Activated T-helper 17 cell treated with anti-CD3 and anti-CD28 coated beads, Interleukin-2, amount 50 U/mL, for 72 hours (primary cell): ENCODE measurements at places on chromosomes 3 and 15. TPM values are rescaled to one million over a fixed set of nuclear protein-coding genes. Genes with fewer than 3 reads are reported as not detected.
A peak's percentile ranks its signal among the peaks of the same experiment; 100 is the strongest.

The STRIT1 gene
- total RNA-seq, result not detected

The SYNM gene
- total RNA-seq, result 0.58 TPM

The LRRIQ4 gene
- 0.13 TPM for total RNA-seq

The TYRO3 gene
- total RNA-seq, result 1.7 TPM

The UACA gene
- 3.4 TPM for total RNA-seq

The PIGZ gene
- 0.78 TPM for total RNA-seq

The FBXW12 gene
- not detected for total RNA-seq

The LINGO1 gene
- not detected for total RNA-seq

The PPP1R14D gene
- total RNA-seq, result not detected

GRCh38 chr15:36798366-36798765 lies 218.9 kb downstream of the CDIN1 start:
- no peak for ATAC-seq

DNA sequence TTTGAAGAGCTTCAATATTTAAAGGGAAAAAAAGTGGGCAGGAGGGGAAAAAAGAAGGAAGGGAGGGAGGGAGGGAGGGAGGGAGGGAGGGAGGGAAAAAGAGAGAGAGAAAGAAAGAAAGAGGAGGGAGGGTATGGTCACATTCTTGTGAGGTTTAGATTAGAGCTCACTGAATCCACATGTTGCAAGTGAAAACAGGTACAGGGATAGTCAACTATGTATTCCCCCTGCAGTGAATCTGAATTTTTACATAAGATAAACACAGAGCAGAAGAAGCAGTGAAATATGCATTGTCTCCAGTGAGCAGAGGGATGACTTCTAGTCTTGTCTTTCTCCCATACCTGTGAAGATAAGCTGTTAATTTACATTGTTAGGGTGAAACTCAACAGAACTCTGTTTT lies 84.0 kb downstream of the IFT80 start:
- ATAC-seq, result no peak

GRCh38 chr15:84604826-84605553 lies 4.2 kb downstream of the ZSCAN2 start:
- ATAC-seq, result peak; percentile 60

- ATAC-seq, result peak; percentile 97
These were observed 23.1 kb upstream of the EIF4A2 start for GRCh38 chr3:186760141-186760833.

DNA sequence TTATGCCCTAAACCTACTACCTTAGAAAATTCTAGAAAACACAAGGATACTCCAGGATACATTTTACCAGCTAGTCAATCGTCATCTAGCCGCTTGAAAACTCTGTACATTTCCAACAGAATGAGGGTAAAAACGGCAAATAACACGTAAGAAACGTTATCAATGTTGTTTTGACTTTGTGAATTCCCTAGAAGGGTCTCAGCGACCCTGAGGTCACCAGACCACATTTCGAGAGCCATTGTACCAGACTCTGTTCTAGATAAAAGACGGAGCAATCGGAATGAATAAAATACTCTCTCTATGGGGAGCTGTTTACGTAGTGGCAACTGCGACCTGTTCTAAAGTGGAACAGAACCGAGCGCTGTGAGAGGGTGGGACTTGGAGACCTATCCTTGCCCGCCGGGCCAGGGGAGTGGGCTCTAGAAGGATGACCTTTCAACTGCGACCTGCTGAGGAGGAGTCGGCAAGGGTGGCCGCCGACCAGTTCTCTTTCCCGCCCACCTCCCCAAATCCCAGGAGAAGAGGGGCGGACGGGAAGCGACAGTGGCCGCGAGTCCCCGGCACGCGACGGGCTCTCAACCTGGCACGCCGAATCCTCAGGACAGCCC lies 778 bp upstream of the AP4E1 start:
- ATAC-seq, result peak; percentile 54

DNA sequence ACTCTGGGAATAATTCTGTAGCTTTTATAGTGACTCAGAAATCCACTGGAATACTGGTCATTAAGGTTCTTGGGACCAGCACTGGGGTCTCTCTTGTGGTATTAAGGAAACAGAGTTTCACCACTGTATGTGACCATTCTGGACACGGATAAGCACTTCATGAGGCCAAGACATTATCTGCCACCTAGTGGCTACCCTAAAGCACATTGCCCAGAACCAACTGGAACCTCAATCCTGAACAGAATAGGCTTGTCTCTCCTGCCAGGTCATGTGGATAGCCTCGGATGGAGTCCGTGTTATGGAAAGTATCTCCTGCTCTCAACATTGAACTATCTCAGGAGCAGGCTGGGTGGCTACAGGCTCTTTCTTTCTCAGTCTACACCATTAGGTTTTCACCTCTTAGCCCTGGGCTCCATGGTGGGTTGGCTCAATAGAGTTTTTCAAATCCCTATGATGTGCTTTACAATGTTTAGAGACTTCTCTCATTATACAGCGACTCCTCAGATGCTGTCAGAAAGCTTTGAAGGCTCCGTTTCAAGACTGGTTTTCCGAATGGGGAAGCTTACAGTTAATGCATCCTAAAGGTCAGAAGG lies 167.6 kb upstream of the ST8SIA2 start:
- peak; percentile 42 for ATAC-seq

- ATAC-seq, result no peak
These were observed 146.3 kb downstream of the TMCO5A start for GRCh38 chr15:38080651-38081275.

DNA sequence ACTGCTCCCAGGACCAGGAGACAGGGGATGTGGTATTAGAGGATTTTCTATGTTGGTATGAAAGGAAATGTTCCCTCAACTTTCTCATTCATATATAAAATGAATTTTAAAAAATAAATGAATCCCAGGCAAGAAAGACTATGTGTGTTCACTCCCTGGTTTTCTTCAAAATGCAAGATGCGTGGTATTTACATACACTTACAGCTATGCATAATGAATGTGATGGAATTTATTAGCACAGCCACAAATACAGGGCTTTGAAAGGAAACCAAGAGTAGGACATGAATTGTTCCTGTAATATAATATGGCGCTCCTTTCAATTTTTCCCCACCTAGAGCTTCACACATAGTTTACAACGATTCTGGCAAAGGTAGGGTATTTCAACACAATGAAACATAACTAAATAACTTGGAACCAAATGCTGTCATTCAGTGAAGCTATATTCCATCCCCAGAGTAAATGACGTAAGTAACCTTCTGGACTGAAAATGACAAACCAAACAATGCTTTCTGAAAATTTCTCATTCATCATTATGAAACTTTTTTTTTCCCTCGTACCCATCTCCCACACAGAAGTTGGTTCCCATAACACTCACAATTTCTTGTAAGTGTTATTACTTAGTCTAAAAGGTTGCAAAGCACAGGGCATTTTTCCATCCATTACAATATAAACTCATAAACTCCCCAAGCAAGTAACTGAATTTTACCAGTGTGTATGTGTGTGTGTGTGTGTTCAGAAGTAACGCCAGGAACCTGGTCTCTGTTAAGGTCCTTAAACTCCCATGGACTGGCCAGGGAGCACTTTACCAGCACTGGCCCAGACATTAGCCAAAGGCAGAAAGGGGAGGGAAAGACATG lies 41.8 kb downstream of the CBLB start:
- ATAC-seq, result peak; percentile 59

DNA sequence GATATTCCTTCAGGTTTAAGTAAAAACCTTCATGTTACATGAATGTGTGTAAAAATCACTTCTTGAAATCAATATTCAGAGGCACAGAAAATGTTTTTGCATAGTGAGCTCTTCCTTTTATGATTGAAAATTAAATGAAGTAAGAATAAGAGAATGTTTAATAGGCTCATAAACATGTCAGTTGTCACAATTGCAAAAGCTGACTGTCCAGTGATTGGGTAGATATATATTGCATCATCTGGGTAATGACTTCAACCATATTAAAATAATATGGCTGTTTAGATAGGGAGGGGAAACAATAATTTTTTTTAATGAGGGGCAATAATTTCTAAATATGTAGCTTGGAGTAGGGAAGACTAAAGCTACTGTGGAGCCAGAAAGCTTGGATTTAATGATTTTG lies 529.8 kb upstream of the GOLIM4 start:
- no peak for ATAC-seq

- ATAC-seq, result peak; percentile 86
These were observed 471.6 kb downstream of the FOXP1 start for GRCh38 chr3:71111784-71112440.

DNA sequence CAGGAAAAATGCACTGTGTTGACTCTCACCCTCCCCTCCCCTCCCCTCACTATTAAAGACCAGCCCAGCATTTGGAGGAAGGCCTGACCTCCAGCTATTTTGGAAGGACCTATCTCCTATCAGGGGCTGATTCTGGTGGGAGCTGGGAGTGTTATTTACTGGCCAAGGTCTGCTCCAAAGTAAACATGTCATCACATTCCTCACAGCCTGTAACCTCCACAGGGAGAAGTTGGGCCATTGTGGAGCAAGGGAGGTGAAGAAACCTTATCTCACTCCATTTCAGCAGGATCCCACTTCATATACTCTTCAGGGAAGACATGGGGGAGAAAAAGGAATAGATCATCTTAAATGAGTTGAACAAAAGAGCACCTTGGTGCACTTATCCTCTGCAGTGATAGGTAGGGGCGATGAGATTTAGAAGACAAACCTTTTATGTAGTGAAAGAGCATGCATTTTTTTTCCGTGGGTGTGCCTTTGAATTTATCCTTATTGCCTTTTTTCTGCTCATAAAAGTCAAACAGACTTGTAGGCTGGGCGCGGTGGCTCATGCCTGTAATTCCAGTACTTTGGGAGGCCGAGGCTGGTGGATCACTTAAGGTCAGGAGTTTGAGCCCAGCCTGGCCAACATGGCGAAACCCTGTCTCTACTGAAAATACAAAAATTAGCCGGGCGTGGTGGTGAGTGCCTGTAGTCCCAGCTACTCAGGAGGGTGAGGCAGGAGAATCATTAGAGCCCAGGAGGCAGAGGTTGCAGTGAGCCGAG lies 15.6 kb upstream of the FLNB start:
- ATAC-seq, result no peak

DNA sequence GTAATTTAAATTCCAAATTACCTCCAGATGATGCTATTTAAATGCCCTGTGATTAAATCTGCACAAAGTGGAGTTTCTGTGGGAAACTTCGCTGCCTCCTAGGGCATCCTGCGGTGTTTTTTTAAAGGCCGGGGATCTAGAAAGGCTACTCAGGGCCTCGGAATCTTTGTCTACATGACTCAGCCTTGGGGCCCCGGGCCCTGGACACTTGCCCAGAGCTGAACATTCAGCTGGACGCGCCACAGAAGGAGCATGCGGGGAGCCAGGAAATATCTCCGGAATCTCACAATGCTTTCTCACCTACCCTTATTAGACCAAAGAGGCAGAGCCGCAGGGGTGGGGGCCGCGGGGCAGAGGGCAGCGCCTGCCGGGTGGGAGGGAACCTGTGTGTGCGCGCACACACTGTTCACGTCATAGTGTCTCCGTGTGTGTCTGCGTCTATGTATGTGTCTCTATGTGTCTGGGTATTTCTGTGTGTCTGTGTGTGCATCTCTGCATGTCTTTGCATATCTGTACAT lies 145.5 kb upstream of the TPM1 start:
- ATAC-seq, result no peak

- ATAC-seq, result no peak
These were observed 4.6 kb upstream of the TMEM44 start for GRCh38 chr3:194637541-194638400.

- no peak for ATAC-seq
These were observed 30.2 kb downstream of the BCL2L10 start for GRCh38 chr15:52082197-52083036.

DNA sequence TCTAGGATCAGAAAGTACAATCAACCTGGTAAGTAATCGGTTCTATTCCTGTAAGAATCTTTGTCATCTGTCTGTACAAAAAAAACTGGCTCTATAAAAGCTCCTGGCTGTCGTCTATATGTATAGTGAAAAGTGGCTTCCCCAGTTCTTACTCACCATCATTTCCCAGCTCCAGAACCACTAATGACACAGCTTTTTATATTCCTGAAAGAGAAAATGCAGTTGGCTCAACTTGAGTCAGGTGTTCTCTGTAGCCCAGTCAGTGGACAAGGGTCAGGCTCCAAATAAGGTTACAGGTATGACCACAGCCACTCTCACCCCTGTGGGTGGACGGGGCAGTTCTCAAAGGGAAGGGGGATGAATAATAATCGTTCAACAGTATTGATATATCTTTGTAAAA lies 85.1 kb downstream of the AP4E1 start:
- no peak for ATAC-seq

DNA sequence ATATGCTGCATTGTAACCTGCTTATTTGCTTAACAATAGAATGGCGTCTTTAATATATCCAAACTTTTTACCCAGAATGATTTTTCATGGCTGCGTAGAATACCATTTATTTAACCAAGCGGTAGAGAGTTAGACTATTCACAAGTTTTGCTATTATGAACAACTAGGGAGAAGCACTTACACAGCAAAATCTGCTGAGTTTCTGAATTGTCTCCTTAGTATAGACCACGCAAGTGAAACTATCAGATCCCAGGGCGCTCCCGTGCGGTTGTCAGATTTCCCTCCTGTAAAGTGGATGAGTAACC lies 12.6 kb upstream of the ADPGK start:
- no peak for ATAC-seq

DNA sequence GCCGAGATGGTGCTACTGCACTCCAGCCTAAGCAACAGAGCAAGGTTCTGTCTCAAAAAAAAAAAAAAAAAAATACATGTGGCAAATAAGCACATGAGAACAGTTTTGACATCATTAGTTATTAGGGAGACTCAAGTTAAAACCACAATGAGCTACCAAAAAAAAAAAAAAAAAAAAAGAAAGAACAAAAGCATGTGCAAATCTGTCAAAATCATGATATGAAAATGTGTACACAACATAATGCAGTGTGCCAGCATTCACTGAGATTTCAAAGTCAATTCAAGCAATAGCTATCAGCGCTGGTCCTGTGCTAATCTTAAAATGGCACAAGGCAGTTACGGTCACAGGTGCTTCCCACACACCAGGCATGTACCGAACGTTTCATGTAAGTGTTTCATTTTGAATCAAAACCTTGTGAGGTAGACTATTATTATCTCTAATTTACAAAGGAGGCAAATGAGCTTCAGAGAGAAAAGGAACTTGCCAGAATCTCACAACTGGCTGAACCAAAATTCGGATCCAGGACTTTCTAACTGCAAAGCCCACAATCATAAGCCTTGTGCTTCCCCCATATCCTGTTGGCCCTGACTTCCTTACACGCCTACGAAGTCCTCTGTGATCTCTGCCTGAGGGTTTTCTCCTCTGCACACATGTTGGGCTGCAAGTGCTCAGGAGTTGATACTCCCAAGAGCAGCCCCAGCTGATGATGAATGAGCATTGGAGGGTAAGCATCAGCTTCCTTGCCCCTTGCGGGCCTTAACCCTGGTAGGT lies 200.1 kb upstream of the PROK2 start:
- ATAC-seq, result peak; percentile 93

GRCh38 chr3:115996420-115997108 lies 373.3 kb downstream of the GAP43 start:
- no peak for ATAC-seq

GRCh38 chr3:159069091-159069490 lies 267.2 kb downstream of the MFSD1 start:
- no peak for ATAC-seq
